ENCODE measurements at places on chromosomes 12 and 14.

DNA sequence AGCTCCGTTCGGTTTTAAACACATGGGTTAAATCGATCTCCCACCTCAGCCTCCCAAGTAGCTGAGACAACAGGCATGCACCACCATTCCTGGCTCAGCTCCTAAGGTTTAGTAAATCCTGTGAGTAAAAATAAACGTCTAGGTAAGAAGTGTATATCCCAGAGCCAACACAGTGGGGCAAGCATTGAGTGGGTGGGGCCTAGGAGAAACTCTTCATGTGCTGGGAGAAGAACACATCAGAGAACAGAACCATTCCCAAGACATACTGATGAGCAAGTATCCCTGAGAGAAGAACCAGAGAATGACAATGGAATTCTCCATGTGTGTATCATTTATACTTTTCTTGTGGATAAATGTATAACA lies 86.3 kb downstream of the SEC23A start:
- DNase-seq = no peak

DNA sequence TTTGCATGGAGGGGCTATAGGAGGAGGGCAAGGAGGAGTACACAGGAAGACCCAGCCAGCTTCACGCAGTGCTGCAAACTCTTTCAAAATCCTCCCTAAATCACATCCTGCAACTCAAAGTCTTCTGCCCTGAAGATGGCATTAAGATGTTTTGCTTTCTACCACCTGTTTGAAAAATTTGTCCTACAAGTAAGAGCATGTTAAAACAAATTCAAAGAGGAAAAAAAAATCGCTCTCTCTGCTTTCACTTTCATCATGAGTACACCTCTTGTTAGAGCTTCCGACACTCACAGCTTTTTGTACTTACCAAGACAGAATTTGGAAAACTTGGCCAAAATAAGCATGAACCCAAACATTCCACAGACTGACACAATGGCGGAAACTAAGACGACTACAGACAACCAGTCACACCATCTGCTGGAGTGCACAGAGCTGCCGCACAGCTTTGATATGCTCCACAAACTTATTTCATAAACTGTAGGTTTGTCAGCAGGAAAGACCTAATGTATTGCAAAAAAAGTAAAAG lies 21.3 kb downstream of the GCH1 start:
- no peak for DNase-seq

DNA sequence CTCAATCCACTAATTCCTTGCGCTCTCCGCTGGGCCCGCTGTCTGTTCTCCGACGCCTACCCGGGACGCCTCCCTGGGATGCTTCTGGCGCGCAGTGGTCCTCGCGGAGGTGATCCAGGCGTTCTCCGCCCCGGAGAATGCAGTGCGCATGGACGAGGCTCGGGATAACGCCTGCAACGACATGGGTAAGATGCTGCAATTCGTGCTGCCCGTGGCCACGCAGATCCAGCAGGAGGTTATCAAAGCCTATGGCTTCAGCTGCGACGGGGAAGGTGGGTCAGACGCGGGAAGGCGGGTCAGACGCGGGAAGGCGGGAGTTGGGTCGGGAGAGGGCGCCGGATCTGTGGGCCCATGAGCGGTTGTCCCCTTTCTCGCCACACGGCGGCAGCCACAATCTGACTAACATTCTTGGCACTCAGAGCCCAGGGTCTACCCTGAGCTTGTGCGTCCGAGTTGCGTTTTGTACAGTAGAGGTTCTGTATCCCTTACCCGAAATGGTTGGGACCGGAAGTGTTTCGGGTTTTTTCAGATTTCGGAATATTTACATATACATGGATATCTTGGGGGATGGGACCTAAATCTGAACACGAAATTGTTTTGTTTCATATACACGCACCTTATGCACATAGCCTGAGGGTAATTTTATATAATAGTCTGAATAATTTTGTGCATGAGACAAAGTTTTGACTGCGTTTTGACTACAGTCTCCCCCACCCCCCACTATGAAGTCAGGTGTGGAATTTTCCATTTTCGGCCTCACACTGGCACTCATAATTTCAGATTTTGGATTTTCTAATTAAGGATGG lies 762 bp downstream of the C12orf57 start:
- peak; percentile 80 for DNase-seq

DNA sequence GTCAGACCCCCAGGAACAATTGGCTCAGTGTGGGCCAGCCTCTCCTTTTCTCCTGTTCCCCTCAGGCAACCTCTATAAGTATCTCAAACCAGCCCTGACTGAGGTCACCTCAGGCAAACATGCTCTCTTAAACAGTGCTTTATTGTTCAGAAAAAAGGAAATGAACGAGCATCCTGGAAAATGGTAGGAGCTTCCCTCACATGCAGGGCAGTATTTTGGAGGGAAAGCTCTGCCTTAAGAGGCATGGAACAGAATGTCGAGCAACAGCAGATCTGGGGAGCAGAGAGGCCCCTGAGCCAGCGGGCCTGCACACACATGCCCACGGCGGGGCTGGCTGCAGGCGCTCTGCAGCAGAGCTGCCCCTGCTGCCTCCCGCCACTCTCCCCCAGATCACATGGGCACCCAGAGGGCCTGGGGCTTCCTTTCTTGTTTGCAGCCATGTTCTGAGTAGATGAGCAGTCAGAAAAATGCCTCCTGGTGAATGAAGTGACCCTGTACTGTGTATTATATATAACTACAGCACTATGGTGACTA lies 42.0 kb downstream of the MOK start:
- DNase-seq = no peak

DNA sequence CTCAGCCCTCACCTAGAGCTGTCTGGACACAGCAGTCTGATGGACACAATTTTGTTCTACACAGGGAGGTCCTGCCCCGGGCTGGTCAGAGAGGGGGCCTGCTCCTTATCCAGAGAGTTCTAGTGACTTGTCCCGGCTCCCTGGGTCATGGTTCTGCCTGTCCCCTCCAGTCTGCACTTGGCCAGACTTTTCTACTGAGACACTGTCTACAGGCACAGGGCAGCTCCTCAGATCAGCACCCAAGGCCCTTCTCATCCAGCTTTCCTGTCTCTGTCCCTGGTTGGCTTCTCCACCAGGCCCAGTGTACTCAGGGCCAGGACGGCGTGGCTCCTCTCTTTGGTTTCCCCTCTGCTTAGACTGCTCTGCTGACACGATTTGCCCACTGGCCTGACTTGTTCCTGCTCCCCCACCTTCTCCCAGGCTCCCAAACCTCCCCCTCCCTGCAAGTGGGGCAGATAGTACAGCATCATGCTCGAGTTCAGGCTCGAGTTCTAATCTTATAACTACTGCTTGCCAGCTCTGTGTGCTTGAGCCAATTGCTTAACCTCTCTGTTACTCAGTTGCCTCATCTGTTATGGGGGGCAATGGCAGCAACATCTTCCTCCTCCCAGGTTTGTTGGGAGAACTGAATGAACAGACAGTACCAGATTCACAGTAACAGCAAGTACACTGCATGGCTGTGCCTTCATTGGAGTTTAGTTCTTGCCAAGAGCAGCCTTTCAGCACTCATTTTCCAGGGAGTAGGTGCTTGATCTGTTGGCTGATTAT lies 22.0 kb upstream of the COL2A1 start:
- no peak for DNase-seq

GRCh38 chr12:87302126-87302745 lies 727.0 kb downstream of the C12orf50 start:
- no peak for DNase-seq

DNA sequence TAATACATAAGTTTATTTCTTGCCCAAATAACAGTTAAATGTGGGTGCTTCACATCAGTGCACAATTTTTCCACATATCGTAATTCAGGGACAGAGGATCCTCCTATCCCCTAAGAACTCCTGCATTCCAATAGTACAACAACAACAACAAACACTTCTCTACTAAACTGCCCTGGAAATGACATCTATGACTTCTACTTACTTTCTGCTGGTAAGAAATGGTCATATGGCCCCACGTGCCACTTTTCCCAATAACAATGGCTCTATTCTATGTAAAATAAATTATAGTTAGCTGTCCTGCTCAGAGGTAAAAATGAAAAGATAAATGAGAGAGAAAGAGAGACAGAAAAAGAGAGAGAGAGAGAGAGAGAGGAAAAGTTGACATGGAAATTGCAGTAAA lies 308.5 kb downstream of the ATXN7L3B start:
- DNase-seq = no peak

- DNase-seq = no peak
Measured at GRCh38 chr14:65065719-65066118, 36.6 kb downstream of the MAX start.

DNA sequence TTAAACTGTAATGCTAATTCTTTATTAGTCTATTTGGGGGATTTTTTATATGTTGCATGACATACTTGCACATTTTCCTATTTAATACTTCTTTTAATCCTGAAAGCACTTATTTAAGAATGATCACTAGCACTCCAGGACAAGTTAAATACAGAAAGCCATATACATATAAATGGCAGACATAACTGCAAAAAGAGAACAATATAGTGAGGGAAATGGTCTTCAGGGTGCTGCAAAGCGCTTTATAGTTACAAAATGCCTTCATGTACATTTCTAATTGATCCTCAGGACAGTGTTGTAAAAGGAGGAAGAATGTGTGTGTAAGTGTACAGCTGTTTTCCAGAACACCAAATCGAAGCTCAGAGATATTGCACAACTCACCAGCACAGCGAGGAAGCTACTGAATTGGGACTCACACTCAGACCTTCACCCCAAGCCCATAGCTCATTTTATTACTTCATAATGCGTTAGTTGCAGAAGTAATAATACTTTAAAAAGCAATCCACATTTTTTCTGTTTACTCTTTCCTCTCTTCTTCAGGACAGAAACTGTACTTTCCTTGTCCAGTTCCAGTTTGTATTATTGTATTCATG lies 428.2 kb downstream of the RAD51B start:
- no peak for DNase-seq

- DNase-seq = no peak
Measured at GRCh38 chr12:132025526-132025925, 75.8 kb downstream of the EP400 start.
